DMS79 treated with DMSO at 0.1 percent for 48 hours (cell line): ENCODE measurements at places on chromosomes 5 and 9.

DNA sequence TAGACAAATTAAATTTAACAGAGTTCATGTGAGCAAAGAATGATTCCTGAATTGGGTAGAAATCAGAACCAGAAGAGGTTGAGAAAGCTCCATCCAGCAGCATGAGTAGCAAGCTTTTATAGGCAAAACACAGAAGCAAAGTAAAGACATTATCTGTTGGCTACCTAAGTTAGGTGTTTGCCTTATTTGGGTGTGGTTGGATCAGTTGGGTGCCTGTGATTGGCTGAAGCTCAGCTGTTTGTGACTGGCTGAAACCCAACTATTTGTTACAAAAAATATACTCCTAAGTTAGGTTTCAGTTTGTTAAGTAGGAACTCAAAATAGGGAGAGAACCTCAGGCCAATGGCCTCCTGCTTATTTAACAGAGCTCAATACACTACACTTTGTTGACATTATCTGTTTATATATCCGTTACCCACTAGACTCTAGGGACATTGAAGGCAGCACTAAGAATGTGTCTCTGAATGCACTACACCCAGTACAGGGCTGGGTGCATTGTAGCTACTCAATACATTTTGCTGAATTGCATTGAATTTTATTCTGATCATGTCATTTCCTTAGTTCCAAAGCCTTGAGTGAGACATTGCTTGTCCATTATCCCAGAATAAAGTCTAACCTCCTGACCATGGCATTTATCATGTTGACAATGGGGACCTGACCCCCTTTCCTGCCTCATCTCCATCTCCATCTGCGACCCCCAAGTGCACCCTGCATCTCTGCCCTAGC is 98.7 kb downstream of the CCDC192 start:
- no peak for DNase-seq

DNA sequence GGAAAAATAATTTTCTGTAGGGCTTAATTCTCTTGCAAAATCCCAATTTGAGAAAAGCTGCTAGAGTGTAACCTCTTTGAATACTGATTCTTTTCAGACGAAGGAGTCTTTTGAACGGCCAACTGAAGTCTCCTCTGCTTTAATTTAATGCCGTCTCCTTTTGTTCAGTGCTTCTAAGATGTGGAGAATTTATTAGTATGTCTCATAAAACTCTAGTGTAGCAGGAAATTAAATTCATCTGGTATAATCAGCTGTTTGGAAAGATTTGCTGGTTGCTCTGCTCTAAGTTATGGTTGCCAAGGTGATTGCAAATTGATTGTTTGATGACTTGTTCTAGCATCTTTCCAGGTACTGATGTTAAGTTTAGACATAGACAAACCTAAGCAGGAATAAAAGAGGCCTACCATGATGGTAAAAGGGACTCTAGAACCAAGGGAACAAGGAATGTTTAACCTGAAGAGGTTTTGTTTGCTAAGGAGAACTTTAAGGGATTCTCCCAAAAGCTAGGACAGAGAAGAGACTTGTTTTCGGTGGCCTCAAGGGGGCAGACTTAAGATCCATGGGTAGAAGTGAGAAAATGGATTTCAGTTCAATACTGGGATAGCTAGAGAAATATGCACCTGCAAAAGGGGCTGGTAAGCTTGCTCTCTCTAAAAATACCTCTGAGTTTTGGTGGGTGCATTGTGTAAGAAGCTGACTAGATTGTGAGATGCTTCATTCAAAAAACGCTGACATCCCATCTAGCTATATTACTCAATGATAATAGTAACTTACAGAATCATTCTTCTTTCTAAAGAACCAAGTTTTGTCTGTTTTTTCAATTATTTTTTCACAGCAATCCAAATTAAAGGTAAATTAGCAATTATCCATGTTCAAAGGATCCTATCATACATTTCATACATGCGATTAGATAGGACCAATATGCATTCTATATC is 5.7 kb upstream of the ADRB2 start:
- DNase-seq: no peak

DNA sequence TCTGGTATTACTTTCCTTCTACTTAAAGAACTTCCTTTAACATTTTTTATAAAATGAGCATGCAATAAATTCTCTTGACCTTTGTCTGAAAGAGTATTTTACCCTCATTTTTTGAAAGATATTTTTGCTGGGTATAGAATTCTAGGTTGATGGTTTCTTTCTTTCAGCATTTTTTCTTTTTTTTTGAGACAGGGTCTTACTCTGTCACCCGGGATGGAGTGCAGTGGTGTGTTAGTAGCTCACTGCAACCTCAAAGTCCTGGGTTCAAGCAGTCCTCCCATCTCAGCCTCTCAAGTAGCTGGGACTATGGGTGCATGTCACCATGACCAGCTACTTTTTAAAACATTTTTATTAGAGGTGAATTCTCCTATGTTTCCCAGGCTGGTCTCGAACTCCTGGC is 10.7 kb upstream of the TSC1 start:
- no peak for DNase-seq

GRCh38 chr5:2536632-2537377 is 214.7 kb downstream of the IRX2 start:
- no peak for DNase-seq

DNA sequence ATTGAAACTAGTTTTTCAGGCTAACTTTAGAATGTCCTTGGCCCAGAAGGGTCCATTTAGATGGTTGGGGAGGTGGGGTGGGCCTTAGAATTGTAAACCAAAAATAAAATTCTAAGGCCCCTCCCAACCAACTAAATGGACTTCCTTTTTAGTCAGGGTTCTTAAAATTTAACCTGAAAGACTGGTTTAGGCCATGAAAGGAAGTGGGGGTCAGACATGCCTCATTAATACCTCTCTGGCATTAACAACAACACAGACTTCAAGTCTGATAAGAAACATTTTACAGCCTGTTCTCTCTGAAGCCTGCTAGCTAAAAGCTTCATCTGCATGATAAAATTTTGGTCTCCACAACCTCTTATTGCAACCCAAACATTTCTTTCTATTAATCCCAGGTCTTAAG is 65.5 kb upstream of the TNC start:
- DNase-seq: no peak

DNA sequence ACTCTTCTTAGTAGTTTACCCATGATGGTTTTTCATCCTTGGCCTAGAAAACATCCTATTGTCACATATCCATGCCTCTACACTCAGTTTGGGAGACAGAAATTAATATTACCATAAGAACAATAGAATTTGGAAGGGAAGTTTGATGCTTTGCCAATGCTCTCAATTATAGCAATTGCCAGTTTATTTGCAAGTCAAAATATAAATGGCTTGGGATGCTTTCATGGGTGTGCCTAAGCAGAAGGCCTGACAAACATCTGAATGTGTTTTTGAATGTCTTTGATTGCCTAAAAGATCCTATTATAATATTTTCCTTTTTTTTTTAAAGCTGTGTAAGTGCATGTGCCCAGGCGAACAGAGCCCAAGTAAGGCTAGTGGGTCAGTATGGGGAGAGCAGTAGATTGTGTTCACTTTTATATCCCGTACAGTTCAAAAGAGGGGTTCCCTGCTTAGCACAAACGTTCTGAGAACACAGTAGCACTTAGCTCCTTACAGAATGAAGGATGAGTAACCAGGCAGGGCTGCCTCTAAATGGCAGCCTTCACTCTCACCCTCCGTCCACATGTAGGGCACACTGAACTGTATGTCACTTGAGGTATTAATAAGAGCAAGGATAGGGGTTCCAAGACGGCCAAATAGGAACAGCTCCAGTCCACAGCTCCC is 56.0 kb upstream of the AGXT2 start:
- no peak for DNase-seq

DNA sequence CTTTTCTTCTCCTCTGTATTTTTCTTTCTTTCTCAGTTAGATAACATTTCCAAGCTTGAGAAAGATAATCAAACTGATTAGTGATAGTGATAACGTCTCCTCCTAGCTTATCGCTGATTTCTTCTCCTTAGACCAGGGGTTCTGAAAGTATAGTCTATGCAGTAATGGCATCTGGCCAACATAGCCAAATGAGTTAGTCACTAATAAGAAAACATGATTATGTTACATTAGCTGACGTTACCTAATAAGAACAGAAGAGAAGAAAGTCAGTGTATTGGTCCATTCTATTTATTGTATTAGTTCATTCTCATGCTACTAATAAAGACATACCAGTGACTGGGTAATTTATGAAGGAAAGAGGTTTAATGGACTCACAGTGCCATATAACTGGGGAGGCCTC is 111.2 kb downstream of the STRBP start:
- no peak for DNase-seq
